DMS 273 treated with DMSO at 0.1 percent for 48 hours (cell line): ENCODE measurements at places on chromosomes 7 and 10.

- no peak for DNase-seq
Measured at GRCh38 chr10:129773359-129773990, 190.6 kb downstream of the EBF3 start.

- no peak for DNase-seq
Measured at GRCh38 chr7:148953676-148954075, 69.6 kb upstream of the EZH2 start.

DNA sequence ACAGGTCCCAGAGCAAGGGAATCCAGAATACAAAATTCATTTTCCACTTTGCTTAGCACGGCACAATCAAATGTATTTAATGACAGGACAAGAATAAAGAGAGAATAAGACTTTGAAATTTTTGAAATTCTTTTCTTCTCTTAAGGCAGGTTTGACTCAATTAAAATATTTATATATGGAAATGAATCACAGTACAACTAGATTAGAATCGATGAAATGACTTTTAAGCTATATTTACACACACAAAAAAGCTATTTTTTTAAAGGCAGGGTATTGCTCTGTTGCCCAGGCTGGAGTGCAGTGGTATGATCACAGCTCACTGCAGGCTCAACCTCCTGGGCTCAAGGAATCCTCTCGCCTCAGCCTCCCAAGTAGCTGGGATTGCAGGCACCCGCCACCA is 265.4 kb upstream of the SLC26A5 start:
- DNase-seq = no peak

DNA sequence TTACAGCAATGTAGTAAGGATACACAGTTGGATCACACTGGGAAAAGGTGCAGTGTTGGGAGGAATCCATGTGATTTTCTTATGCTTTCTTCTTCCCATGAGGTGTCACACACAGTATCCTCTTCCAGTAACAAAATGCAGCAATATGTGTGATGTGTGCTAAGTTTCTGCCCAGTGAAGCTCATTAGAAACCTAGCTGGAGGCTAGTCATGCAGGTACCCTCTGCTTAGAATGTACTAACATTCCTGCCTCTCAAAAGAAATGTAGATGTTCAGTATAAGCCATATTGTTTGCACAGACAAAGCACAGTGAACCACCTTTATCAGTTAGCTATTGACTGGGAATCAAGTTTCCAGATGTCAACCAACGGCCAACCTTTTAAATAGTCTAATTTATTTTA is 12.9 kb upstream of the KCND2 start:
- no peak for DNase-seq

DNA sequence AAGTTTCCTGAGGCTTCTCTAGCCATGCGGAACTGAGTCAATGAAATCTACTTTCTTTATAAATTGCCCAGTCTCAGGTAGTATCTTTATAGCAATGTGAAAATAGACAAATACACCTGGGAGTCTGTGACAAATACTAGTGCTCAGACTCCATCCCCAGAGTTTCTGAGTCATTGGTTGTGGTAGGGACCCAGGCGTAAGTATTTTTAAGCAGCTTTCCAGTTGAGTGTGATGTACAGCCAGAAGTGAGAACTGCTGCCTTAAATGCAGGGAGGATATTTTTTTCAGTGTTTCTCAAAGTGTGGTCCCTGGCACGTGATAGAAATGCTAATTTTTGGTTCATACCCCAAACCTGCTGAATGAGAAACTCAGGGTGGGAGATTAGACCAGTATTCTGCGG is 121.7 kb downstream of the SORCS3 start:
- DNase-seq = no peak

GRCh38 chr7:42745357-42746059 is 166.4 kb downstream of the C7orf25 start:
- DNase-seq = no peak

DNA sequence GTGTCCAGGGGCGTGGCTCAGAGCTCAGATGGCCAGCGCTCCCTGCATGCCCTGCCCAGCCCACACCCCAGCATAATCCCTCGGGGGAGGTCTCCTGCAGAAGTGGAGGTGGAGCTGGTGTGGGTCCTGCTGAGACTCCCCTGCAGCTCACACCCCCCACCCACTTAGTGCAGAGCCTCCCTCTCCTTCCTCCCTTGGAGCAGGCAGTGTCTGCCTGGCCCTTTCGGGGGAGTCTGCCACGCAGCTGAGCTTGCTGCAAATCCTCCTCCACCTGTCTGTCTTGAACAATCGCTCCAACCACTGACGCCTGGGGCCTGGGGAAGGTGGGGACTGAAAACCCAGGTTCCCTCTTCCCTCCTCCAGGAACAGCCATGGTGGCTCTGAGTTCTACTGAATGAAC is 219.7 kb upstream of the PPP2R2D start:
- DNase-seq = no peak

- peak; percentile 3 for DNase-seq
Measured at GRCh38 chr10:132281915-132282666, 25.7 kb downstream of the STK32C start.

GRCh38 chr10:78397786-78398185 is 364.1 kb downstream of the RPS24 start:
- DNase-seq = no peak

DNA sequence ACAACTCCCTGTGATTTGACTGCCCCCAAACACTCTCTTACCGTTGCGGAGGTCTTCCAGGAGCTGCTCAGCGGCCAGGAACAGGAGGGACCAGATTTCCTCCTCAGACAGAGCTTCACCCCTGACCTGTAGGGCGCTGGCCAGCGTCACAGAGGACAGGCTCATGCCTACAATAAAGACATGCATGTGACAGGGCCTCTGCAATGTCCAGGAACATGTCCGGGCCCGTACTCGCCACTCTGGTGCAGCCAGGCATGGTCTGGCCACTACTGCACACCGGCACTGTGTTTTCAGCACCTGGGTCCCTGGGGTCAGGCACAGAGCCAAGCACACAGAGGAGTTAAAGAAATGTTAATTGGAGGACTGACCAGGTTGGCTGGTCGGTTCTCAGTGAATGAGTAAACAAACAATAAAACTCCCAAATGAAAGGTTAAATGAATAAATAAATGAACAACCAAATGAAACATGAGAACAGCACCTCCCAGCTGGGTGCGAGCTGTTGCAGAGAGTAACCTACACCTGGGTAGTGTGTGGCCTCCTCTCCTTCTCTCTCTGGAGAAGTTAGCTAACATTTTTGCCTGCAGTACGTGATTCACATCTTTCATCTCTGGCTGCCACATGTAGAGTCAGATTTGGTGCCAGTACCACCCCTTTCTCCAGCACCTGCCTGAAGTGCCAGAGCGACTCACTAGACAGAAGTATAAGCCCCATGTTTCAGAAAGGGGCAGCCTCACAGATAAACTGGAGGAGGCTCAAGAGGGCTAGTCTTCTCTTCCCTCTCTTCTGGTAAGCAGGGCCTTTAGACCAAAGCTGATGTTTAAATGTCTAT is 22.8 kb downstream of the FRMPD2 start:
- DNase-seq = no peak

DNA sequence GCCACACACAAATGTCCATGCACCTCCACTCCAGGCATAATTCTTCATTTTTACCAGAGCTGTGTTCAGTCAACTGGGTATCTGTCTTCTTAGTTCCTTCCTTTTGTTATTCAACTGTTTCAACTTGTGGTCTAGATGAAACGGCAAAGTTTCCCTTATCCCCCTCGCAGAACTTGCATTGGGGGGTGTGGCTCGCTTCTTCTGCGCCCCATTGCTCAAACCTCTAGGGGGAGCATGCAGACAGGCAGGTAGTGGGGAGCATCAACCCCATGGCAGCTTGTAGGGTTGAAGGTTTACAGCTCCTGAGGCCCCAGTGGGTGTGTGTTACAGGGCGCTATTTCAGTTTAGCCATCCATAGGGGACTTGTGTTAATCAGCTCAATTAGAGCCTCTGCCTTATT is 38.3 kb upstream of the COBL start:
- no peak for DNase-seq

- DNase-seq = no peak
Measured at GRCh38 chr10:125823663-125824251, 411 bp downstream of the BCCIP start.

GRCh38 chr7:75928568-75928914 is 13.6 kb downstream of the POR start:
- DNase-seq = no peak

- DNase-seq = no peak
Measured at GRCh38 chr10:116907245-116907987, 58.1 kb downstream of the ENO4 start.

DNA sequence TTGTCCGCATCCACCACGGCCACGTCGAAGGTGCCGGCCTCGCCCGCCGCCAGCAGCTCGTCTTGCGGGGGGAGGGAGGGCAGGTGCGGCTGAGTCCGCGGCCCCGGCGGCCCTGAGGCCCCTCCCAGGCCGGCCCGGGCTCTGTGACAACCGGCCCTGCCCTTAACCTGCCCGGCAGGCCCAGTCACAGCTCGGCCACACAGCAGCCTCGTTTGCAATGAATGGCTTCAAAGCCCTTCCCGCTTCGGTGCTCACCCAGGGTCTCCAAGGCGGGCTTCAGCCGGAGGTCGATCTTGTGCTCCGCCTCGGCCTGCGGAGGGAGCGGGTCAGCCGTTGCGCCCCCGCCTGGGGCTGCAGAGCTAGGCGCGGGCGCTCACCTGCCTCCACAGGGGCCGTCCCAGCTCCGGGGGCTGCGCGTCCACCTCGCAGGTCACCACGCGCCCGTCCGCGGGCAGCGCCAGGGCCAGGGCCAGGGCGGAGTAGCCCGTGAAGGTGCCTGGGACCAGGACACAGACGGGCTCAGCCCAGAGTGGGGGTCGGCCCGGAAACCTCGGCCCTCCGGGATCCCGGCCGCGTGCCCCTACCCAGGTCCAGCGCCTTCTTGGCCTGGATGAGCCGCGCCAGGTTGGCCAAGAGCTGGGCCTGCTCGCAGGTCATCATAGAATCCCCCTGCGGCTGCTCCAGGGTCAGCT is 928 bp downstream of the COMTD1 start:
- DNase-seq = no peak

DNA sequence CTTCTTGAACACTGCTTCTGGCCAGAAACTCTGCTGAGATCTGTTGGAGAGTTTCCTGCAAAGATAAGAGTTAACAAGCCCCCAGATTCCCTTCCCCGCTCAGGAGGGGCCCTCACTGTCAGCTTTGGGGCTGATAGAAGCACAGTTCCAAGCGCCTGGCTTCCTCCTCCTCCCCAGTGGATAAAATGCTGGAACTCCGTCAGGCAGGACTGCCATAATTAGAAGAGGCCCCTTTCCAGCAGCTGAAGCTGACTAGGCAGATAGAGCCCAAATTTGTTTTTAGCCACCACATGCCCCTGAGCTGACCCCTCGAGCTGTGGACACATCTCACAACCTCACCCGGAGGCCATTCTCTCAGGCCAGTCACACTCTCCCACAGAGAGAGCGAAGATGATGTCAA is 89.4 kb downstream of the TBXAS1 start:
- no peak for DNase-seq

- DNase-seq = no peak
Measured at GRCh38 chr7:55088107-55088506, 69.3 kb downstream of the EGFR start.

- DNase-seq = no peak
Measured at GRCh38 chr10:21912625-21913024, 90.9 kb downstream of the DNAJC1 start.

GRCh38 chr7:104328296-104328969 is at the start of gene LHFPL3:
Gene LHFPL3, plus strand, starts transcription at chr7:104328603.
- peak; percentile 53 for DNase-seq

GRCh38 chr7:30351286-30351685 is 66.9 kb downstream of the ZNRF2 start:
- no peak for DNase-seq

- DNase-seq = no peak
Measured at GRCh38 chr10:75654171-75654771, 222.8 kb downstream of the LRMDA start.

DNA sequence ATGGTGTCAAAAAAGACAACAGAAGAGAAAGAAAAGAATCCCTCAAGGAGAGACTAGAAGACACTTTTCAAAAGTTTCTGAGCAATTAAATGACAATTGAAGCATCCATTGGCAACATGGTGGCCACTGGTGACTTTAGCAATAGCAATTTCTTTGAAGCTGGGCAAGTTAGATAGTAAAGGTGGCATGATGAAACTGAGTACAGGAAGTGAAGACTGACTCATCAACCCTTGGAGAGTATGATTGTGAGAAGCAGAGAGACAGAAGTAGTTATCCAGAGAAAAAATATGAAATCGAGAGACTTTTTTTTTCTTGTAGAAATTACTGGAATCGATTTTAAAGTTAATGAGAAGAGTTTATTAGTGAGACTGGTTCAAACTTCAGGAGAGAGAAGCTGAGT is 52.5 kb downstream of the DGKB start:
- DNase-seq = no peak

DNA sequence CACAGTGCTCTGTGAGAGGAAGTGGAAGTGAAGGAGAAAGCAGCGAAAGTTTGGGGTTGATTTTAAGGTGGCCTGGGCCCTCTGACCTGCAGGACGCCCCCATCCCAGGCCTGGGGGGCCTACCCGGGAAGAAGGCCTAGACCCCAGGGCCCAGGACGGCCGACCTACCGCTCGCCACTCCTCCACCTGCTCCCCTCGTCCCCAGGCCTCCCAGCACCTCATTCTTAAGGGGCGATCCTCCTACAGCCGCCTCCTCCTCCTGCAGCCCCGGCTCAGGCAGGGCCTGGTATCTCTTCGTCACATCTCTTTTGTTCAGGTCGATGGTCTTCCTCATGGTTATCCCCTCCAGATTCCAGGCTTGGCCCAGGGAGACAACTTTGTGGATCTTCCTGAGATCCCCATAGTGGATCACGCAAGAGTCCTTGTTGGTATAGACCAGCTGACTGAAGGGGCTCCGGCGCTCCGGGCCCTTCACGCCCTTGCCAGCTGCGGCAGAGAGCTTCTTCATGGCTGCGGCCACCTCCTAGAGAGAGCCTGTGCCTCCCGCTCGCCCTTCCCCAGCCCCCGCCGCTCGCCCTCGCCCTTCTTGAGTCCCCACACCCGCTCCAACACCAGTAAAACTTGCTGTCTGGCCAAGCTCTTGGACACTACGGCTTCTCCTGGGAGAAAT is 117.5 kb downstream of the OR13A1 start:
- DNase-seq = no peak

- DNase-seq = no peak
Measured at GRCh38 chr7:20340839-20341238, 10.1 kb downstream of the ITGB8 start.

DNA sequence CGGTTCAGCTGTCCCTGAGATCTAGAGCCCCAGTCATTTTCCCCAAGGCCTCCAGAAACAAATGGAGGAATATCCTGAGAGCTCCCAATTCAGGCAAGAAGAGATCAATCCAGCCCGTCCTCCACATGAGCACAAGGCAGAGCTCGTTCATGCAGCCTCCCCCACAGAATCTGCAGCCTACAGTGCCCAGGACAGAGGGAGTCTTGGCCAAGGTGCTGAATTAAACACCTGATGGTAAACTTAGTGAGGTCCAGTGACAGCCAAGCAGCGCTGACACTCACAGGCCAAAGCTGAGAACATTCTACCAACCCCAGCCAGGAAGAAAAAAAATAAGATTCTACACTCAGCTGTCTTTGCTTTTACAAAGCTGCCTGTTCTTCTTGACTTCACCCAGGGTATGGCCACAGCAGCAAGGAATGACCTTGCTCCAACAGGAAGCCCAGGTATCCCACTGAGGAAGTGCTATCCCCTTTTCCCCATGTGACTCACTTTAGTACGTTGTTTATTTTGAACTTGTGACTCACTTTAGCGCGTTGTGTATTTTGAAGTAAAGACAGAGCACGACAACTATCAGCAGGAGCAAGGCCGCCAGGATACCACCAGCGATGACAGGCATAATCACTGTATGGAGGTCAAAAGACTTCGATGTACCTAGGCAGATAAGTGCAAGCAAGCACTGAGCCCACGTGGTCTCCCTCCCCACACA is 4.4 kb upstream of the CUZD1 start:
- DNase-seq = no peak
